Esophagus squamous epithelium (tissue), 5 donors: ENCODE measurements at places on chromosomes 6 and 20. TPM values are rescaled to one million over a fixed set of nuclear protein-coding genes. Genes with fewer than 3 reads are reported as not detected.

GRCh38 chr20:420721-421574 is 12.8 kb downstream of the RBCK1 start:
- no peak for DNase-seq

- no peak for DNase-seq
Measured at GRCh38 chr6:3841711-3842565, 7.2 kb upstream of the FAM50B start.

DNA sequence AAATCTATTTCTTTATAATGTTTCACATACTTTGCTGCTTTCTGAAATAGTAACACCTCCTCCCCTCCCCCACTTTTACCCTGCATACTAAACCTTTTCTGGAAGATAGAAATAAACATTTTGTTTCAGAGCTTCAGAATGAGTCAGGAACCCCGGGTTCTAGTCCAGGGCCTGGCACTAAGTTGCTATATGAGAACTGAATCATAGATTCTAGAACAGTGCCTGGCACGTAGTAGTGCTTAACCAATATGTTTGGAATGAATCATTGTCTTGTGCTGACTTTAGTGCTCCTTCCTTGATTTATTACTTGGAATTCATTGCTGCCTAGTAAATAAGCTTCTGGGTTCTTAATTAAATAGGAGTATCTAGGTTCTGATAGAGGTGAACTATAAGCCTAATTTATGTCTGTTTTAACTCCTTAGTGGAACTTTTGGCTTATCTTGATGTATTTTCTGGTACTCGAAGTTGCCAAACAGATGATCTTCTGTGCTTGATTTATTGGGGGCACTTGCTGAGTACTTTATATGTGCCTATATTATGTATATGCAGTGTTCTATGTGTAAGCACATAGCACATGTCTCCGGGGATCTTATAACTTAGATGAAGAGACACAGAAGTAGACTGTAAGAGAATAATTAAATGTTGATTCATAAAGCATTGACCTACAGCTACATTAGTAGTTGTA is 18.6 kb downstream of the TAB2 start:
- DNase-seq: no peak

POM121L2 gene
- not detected for total RNA-seq

DDAH2 gene
- total RNA-seq: 27.0 TPM

- DNase-seq: no peak
Measured at GRCh38 chr6:9795880-9796279, 619.0 kb downstream of the TFAP2A start.

POU3F2 gene
- total RNA-seq: not detected

DNA sequence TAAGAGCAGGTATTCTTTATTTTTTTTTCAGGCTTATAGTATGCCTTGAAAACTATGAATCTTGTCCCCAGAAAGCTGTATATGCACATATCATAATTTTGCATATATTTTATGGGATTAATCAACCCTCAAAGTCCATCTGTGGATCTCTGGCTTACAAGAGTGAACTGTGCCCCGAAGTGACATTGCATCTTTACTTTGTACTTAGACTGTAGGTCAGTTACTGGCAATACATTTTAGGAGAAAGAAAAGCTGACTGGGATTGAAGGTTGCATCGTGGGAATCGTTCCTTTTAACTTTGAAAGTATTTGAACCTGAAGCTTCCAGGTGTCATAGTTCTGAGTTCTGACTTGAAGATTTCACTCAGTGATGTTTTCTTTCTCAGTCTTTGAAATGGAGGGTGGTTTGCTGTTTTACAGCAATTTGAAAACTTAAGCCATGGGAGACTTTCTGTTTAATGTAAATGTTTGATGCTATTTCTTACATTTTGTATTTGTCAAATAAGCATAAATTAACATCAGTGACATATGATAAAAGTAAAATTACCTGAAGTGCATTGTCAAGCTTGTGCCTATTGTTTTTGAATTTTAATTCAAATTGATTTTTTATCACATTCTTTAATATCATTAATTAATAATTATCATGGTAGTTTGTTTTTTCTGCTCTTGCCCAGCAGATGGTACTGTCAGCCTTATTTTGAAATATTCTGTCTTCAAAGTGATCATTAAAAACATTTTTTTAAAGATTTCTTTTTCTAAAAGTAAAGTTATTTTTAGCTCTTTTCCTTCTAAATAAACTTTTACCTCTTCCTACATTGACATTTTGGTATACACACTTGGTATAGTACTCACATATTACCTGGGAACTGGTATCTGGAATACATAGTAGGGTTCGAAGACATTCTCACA is 29.0 kb downstream of the L3MBTL3 start:
- DNase-seq: no peak

BPIFB1 gene
- 99.4 TPM for total RNA-seq

DNA sequence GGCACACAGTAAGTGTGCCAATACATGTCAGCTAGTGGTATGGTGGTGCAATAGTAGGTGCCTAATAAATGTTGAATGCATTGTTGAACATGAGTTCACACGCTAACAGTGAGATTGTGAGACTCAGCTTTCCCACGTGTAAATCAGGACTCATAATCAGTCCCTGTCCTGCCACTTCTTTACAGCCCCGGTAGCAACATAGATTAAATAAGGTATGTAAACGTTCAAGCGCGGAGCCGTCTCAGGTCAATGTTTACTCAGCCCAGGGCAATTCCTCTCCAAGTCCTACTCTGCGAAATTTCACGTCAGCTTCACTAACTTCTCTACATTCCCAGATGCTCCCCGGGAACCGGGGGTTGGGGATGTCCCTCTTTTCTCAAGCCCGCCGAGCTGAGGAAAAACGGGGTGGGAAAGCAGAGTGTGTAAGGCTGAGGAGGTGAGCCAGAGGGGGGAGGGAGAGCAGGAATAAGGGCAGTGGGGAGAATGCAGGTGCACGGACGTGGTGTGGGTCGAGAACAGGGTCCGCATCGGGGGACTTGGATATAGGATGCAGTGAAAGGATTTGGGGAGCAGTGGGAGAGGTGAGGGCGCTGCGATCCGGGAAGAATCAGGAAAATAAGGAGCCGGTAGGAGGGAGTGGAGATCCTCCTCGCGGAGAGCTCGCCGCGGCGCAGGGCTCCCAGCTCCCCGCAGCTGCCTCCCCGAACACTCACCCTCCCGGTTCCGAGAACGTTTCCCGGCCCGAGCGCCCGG is 544 bp upstream of the TP53INP2 start:
- DNase-seq: no peak

- no peak for DNase-seq
Measured at GRCh38 chr6:48080227-48081009, 30.6 kb downstream of the PTCHD4 start.

BFSP1 gene
- total RNA-seq: 0.76 TPM

DNA sequence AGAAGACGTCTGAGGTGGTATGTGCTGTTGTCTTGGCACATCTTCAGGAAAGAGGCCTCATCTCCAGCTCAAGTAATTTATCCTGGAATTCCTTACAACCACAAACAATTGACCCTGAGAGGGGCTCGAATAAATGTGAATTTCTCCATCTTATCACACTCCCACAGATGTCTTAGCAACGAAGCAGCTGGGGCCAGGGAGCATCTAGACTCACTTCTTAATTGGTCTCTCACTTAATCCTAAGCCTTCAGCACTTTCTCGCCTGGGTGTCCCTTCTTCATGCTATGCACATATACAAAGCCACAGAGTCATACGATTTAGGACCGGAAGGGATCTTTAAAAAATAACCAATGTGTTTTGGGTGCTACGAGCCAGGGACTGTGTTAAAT is 27.1 kb downstream of the PCK1 start:
- DNase-seq: no peak

LST1 gene
- 5.1 TPM for total RNA-seq

DNA sequence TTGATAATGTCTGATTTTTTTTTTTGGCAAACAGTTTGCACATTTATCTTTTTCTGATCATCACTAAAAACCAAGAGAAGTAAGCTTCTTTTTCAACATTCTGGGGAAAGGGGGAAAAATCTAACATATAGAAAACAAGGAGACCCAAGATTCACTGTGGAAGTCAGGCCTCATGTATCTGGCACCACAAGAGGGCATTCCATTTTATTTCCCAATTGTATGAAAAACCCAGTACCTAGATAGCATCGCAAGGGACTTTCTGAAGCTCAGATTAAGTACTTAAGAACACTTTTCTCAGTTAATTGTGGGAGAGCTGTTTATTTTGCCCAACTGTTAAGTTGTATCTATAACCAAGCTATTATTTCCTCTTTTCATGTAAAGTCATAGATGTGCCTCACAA is 152.9 kb downstream of the KLHL32 start:
- no peak for DNase-seq

CD40 gene
- total RNA-seq: 14.3 TPM

DNA sequence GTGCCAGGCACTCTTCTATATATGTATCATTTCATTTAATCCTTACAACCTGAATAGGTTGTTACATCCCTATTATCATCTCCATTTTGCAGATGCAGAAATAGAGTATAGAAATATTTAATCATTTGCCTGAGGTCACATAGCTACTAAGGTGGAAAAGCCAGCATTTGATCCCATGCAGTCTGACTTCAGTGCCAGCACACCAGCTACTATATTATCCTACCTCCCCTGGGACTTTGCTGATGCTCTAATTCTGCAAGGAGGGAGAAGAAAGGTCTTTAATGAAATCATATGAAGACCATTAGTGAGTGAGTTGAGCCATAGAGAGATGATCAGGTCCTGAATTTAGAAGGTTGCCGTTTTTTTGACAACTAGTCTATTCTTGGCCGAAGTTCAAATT is 53.7 kb downstream of the TOP1 start:
- DNase-seq: no peak

GRCh38 chr6:137892271-137892708 is 25.2 kb downstream of the TNFAIP3 start:
- DNase-seq: no peak

ZBTB12 gene
- 0.83 TPM for total RNA-seq
